ENCODE measurements at places on chromosomes 11 and 22.

- DNase-seq = no peak
These were observed 353.8 kb downstream of the DDX10 start for GRCh38 chr11:109018639-109019038.

- no peak for DNase-seq
These were observed 12.6 kb downstream of the TCIRG1 start for GRCh38 chr11:68051191-68052136.

DNA sequence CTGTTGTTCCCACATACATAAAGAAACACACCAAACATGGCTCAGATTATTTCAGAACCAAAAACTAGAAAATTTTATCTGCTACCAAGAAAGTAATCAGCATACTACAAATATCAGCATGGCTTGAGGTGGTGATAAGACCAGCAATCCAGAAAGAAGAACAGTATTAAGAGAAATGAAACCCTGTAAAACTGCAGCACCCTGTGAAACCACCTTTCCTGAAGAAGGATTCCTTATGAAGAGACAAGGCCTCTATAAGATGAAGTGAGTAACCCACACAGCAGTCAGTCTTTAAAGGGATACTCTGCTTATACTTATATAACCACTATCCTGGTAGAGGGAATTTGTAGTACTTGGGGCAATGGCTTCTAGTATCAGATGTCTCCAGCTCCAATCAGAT, 49.9 kb downstream of the RSF1 start:
- no peak for DNase-seq

DNA sequence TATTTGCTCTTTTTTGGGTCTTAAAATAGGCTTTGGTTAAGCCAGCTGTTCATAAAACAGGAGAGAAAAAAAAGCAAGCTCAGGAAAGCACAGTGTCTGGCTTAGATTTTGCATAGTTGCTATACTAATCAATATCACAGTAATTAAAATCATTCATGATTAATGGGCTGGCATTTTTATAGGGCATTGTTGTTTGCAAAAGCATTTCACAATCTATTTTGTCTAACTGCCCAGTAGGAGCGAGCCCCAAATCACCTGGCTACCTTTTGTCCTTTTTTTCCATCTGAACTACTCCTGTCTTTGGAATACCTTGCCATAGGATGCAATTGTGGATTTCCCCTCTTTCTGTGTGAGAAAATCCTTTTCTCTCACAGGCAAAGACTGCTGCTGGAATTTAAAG, 619.8 kb downstream of the JRKL start:
- no peak for DNase-seq

GRCh38 chr11:71341596-71341995, 89.2 kb upstream of the SHANK2 start:
- DNase-seq = no peak

DNA sequence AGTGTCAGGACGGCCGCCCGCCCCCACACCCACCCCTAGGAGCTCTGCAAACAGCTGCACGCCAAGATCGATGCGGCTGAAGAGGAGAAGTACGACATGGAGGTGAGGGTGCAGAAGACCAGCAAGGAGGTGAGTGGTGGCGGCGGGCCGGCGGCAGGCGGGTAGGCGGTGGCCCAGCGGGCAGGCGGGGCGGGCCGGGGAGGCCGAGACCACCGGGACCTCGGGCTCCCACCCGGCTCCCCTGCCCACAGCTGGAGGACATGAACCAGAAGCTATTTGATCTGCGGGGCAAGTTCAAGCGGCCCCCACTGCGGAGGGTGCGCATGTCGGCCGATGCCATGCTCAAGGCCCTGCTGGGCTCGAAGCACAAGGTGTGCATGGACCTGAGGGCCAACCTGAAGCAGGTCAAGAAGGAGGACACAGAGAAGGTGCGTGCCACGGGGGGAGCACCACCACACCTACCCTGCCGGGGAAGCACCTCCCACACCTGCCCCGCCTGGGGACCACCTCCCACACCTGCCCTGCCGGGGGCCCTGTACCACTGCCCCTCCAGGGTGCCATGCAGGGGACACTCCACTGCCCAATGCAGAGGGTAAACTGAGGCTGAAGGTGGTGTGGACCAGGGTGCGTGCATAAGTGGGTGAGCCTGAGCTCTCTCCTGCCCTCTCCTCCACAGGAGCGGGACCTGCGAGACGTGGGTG, 2.1 kb downstream of the TNNI2 start:
- no peak for DNase-seq

DNA sequence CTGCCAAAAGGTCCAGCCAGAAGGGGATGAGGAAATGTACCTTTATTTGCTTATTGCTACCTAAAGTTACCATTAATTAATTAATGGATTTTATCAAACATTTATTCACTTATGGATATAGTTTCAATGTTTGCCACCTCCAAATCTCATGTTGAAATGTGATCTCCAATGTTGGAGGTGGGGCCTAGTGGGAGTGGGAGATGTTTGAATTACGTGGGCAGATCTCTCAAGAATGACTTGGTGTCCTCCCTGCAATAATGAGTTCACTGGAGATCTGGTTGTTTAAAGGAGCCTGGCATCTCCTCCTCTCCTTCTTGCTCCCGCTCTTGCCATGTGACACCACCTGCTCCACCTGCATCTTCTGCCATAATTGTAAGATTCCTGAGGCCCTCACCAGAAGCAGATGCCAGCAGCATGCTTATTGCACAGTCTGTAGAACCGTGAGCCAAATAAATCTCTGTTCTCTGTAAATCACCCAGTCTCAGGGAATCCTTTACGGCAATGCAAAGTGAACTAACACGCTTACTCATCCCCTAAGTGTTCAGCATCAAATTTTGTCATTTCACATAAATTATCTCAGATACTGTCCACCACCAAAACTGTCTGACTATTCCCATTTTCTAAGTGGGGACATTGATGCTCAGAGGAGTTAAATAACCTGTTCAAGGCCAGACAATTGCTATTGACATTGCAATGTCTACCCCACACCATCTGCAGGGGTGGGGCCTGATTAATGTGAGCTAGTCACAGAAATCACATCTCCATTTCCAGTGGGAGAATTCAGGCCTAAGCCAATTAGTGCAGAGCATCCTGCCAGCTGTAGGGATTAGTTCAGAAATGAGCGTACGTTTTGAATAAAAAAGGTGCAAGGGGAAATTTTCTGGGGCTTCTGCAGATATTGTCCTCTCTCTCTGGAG, 51.6 kb upstream of the SYN3 start:
- no peak for DNase-seq

- DNase-seq = no peak
These were observed 156.8 kb downstream of the MYO18B start for GRCh38 chr22:25898707-25899365.

DNA sequence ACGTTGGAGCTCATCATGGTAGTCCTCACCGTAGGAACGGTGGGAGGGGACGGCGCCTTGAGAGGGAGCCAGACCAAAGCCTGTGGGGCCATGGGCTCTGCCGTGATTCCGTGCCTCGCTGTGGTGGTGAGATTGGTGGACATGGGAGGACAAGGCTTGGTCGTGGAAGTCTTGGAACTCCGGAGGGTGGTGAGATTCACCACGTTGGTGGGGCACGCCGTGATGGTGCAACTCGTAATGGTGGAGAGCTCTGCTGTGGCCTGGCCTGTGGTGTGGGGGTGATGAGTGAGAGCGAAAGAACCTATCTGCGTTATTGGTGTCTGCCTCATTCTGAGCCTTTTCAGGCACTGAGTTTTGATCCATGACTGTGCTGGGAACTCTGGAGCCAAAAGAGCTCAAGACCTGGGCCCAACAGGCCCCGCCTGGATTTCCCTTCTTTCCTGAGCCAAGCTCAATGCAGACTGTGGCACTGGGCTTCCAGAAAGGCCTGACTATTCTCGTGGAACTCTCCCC, at the start of gene CATSPER1:
TSS of gene CATSPER1 (minus strand) at position 463 of the 513 bp plus-strand sequence. CDS start at position 363, 100 bp downstream.
- no peak for DNase-seq

DNA sequence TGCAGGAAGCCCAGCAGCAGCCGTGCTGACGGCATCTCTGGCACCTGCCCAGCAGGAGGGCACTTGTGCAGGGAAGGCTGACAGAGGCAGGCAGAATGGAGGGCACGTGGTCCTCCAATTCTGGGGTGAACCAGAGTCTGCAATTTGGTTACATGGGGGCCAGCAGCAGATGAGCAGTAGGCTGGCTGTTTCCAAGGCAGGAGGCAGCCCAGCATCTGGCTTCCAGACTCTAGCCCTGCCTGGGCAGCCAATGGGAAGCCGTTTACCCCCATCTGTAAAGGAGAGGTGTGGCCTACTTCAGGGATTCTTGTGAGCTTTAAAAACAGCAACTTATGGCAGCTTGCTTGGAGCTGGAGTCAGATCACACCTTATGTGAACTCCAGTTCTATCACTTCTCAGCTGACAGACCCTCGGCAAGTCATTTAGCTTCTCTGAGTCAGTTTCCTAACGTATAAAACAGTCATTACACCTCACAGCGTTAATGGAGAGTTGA, 27.9 kb upstream of the RASL10A start:
- peak; percentile 66 for DNase-seq

- DNase-seq = no peak
These were observed 1.9 kb downstream of the CRYBB1 start for GRCh38 chr22:26615830-26616435.

DNA sequence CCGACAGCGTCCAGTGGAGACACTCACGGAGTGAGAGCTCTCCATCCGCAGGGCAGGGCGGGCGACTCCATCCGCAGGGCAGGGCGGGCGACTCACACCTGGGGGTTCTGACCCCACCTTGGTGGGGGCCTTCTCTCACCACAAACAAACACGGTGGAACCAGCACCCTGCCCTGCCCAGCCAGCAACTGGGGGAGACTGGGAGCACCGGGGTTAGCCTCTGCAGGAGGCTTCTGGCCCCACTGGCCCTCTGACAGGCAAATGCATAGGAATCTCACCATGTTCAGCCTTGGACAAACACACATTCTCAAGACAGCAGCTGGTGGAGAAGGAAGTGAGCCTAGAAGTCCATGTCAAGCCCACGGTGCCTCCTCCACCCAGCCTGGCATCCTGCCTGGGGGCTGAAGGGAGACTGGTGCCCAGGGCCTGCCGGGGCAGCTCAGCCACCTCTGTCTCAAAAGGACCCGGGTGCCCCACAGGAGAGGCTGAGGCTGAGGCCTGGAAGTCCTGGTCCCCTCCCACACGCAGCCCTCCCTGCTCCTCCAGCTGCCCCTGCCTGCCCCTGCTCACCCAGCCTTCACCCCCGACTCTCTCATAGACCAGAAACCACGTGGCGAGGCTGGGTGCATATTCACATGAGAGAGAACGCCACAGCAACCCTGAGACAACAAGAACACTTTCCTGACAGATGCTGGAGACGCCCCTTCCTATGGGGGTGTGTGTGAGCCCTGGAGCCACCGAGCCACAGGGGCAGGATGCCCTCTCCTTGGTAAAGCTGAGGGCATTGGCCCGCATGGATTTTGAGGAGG, 98.4 kb upstream of the B3GAT1 start:
- no peak for DNase-seq

GRCh38 chr11:93614173-93614722, 47.2 kb upstream of the CEP295 start:
- no peak for DNase-seq

- DNase-seq = no peak
These were observed 176.7 kb upstream of the NCAM1 start for GRCh38 chr11:112784323-112785073.

All from left lung (tissue), 14 donors.